ENCODE measurements at places on chromosomes 13 and 19. TPM values are rescaled to one million over a fixed set of nuclear protein-coding genes. Genes with fewer than 3 reads are reported as not detected.

DNA sequence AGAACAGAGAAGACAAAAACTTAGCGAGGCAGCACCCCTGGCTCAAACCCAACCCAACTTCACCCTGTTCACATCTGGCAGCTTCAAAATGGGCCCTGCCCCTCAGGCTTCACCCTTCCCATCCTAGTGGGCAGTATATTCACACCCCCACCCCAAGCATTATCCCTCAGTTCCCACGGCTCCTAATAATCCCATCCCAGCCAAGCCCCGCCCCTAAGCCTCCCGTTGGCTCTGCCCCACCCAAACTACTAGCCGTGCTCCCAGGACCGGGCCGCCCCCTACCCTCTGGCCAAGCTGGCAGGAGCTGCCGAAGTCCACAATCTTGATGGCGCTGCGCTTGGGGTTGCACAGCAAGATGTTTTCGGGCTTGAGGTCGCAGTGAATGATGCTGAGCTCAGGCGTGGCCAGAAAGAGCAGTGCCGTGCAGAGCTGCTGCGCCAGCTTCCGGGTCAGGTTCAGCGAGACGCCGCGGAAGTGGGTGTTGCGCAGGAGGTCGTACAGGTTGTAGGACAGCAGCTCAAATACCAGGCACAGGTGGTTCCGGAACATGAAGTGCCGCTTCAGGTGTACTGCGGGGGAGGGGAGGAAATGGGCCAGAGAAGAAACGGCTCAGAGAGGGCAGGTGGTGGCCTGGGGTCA, 5.8 kb downstream of the DYRK1B start:
- H3K4me1 ChIP-seq, result peaks cover 20% of the 10 kb centered on the region
- peaks cover 60% of the 10 kb centered on the region for H3K36me3 ChIP-seq
- DNase-seq, result no peak

DNA sequence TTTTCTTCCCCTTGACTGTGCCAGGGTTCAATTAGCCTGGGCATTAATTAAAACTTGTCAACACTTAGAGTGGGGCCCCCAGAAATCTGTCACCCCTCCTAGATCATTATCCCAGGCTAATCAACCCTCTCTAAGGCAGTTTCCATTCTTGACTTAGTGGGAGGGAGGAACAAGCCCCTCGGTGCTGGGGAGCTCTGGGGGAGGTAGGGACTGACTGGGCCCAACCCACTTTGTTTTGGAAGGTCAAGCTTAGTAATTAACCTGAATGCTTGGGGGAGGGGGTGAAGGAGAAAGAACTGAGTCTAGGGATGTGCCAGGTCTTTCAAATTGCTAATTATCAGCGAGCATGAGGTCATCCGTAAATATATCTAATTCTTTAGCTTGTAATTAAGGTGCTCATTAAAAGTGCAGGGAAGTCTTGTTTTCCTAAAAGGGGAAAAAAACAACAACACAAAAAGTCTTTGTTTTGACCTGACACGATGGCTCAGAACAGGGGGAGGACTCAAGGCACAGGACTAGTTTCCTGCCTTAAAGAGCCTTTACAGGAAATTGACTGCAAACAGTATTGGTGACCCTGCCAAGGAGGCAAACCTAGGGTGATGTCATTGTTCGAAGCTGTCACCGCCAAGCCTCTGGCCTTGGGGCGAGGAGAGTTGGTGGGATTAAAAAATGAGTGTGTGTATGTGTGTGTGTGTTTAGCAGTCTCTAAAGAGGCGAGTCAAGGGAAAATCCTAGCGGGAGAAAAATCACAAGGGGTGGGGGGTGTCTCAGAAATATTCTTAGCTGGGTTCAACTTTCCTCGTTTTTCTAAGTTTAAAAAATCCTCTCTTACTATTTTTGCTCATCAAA, 19.4 kb downstream of the ACTN4 start:
- peak overlapping the region; percentile 90 for H3K27ac ChIP-seq
- no peak for DNase-seq
- no peaks in the 10 kb centered on the region for H3K27me3 ChIP-seq

Gene SHISA7
- not detected for total RNA-seq

Gene SIGLEC5
- total RNA-seq, result 0.90 TPM

- no peaks in the 10 kb centered on the region for H3K36me3 ChIP-seq
- DNase-seq, result no peak
- no peak overlapping the region for H3K27ac ChIP-seq
- H3K4me3 ChIP-seq, result no peak overlapping the region
- H3K4me1 ChIP-seq, result no peaks in the 10 kb centered on the region
- no peaks in the 10 kb centered on the region for H3K27me3 ChIP-seq
These were observed 5.9 kb upstream of the MATK start for GRCh38 chr19:3792114-3792513.

- H3K27me3 ChIP-seq, result no peaks in the 10 kb centered on the region
- H3K36me3 ChIP-seq, result peaks cover 70% of the 10 kb centered on the region
- H3K4me3 ChIP-seq, result no peak overlapping the region
- no peaks in the 10 kb centered on the region for H3K4me1 ChIP-seq
- no peak overlapping the region for H3K27ac ChIP-seq
These were observed 13.2 kb upstream of the KPTN start for GRCh38 chr19:47497050-47497766.

DNA sequence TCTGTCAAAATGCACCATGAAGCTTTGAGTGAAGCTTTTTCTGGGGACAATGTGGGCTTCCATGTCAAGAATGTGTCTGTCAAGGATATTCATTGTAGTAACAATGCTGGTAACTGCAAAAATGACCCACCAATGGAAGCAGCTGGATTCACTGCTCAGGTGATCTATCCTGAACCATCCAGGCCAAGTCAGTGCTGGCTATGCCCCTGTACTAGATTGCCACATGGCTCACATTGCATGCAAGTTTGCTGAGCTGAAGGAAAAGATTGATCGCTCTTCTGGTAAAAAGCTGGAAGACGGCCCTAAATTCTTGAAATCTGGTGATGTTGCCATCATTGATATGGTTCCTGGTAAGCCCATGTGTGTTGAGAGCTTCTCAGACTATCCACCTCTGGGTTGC, 12.7 kb downstream of the GPR42 start:
- no peak overlapping the region for H3K27ac ChIP-seq
- H3K4me1 ChIP-seq, result no peaks in the 10 kb centered on the region
- no peaks in the 10 kb centered on the region for H3K27me3 ChIP-seq

GRCh38 chr19:2796659-2797266, 11.5 kb downstream of the THOP1 start:
- no peak for DNase-seq
- H3K4me3 ChIP-seq, result no peak overlapping the region
- peaks cover 26% of the 10 kb centered on the region for H3K36me3 ChIP-seq
- no peaks in the 10 kb centered on the region for H3K4me1 ChIP-seq

DNA sequence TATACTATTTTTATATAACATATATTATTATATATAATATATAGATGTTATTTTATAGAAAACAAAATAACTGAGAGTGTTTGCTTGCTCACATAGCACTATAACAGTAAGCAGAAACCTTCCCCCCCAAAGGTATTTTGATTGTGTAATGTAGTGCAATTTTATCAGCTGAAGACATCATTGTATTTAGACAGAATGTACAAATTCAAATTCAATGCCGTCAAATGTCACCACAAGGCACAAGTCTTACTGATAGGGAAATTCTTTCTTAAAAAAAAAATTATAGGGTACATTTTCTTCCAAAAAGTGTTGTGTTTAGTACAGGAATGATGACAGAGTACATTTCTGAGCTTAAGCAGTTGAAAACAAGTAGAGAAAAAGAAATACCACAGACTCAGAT, 1147.1 kb upstream of the SPRY2 start:
- H3K27me3 ChIP-seq, result no peaks in the 10 kb centered on the region
- DNase-seq, result no peak
- no peaks in the 10 kb centered on the region for H3K36me3 ChIP-seq
- no peak overlapping the region for H3K4me3 ChIP-seq

Gene MAP2K2
- total RNA-seq, result 110 TPM

DNA sequence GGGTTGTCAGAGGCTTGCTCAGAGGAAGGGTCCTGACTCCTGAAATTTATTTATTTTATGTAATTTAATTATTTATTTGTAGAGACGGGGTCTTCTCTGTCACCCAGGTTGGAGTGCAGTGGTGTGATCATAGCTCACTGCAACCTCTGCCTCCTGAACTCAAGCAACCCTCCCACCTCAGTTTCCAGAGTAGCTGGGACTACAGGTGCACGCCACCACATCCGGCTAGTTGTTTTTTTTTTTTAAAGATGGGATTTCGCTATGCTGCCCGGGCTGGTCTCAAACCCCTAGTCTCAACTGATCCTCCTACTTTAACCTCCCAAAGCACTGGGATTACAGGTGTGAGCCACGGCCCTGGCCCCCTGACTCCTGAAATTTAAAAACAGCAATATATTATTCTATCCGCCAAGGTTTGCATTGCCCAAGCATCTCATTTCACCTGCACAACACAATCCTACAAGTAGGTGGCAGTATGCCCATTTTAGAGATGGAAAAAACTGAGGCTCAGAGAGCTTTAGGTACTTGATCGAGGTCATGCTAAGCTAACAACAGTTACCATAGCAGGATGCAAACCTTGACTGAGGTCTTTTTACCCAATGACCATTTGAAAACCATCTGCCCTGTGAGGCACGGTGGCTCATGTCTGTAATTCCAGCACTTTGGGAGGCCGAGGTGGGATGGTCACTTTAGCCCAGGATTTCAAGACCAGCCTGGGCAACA, 18.1 kb downstream of the ARHGEF18 start:
- no peak for DNase-seq
- no peaks in the 10 kb centered on the region for H3K36me3 ChIP-seq
- H3K27ac ChIP-seq, result no peak overlapping the region
- H3K4me1 ChIP-seq, result no peaks in the 10 kb centered on the region

GRCh38 chr19:52734331-52734892, 432 bp downstream of the ZNF611 start:
- DNase-seq, result no peak
- H3K27ac ChIP-seq, result peak overlapping the region; percentile 95
- H3K4me3 ChIP-seq, result peak overlapping the region; percentile 85
- H3K36me3 ChIP-seq, result no peaks in the 10 kb centered on the region
- H3K4me1 ChIP-seq, result no peaks in the 10 kb centered on the region

- no peaks in the 10 kb centered on the region for H3K27me3 ChIP-seq
- no peaks in the 10 kb centered on the region for H3K4me1 ChIP-seq
- no peak for DNase-seq
These were observed 995.9 kb downstream of the UQCRFS1 start for GRCh38 chr19:28217022-28217421.

- no peak overlapping the region for H3K4me3 ChIP-seq
- no peak overlapping the region for H3K27ac ChIP-seq
- no peaks in the 10 kb centered on the region for H3K27me3 ChIP-seq
- no peak for DNase-seq
These were observed 396.9 kb upstream of the SLITRK5 start for GRCh38 chr13:87274209-87274819.

Gene DIAPH3
- 4.6 TPM for total RNA-seq

- H3K27ac ChIP-seq, result no peak overlapping the region
- H3K27me3 ChIP-seq, result no peaks in the 10 kb centered on the region
- H3K4me1 ChIP-seq, result no peaks in the 10 kb centered on the region
- no peaks in the 10 kb centered on the region for H3K36me3 ChIP-seq
- no peak for DNase-seq
These were observed 15.6 kb upstream of the PROZ start for GRCh38 chr13:113142876-113143275.

GRCh38 chr13:97106323-97106722, 112.0 kb upstream of the OXGR1 start:
- DNase-seq, result no peak
- no peaks in the 10 kb centered on the region for H3K36me3 ChIP-seq
- H3K4me1 ChIP-seq, result peaks cover 12% of the 10 kb centered on the region
- H3K27me3 ChIP-seq, result no peaks in the 10 kb centered on the region
- H3K27ac ChIP-seq, result no peak overlapping the region

Gene HCST
- 44.0 TPM for total RNA-seq

DNA sequence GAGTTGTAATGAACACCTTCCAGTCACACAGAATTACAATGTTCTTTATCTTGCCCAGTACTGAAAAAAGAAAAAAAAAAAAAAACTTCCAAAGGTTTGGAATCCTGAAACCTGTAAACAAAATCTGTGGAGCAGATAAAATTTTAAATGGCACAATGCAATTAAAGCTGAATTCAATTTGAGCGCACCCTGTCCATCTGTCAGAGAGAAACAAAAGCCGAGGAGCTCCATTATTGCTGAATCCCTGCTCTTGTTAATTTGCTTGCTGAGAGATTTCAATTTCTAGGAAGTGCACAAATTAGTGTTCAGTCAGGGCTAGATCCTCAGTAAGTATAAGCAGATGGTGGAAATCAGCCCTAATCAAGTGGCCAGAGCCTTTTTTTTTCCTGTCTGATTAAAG, 65.2 kb downstream of the DACH1 start:
- H3K4me1 ChIP-seq, result no peaks in the 10 kb centered on the region
- DNase-seq, result no peak
- no peak overlapping the region for H3K27ac ChIP-seq

GRCh38 chr13:69300131-69300530, 807.5 kb upstream of the ATXN8OS start:
- H3K27ac ChIP-seq, result no peak overlapping the region
- no peaks in the 10 kb centered on the region for H3K27me3 ChIP-seq
- DNase-seq, result no peak

Gene ZNF816
- 9.8 TPM for total RNA-seq

DNA sequence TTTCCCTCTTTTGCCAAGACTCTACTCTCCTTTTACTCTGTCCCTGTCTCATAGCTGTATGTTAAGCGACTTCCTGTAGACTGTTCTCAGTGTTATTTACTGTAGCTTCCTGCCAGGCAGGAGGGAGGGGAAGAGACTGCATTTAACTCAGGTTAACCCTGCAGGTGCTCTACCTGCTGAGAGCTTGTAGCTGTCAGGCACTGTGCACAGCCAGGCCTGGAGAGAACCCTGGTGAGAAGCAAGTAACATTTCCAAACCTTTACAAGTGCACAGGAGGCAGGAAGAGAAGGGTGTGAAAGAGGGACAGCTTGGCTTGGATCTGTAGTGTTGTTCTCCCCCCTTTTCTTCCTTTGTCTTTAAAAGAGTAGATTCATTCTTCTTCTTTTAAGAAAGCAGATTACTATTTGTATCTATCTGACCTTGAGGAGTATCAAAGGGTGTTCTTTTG, 167.1 kb downstream of the LMO7 start:
- no peak overlapping the region for H3K27ac ChIP-seq
- H3K36me3 ChIP-seq, result peaks cover 37% of the 10 kb centered on the region
- H3K4me3 ChIP-seq, result no peak overlapping the region
- peaks cover 7% of the 10 kb centered on the region for H3K4me1 ChIP-seq

- no peak overlapping the region for H3K4me3 ChIP-seq
- H3K27ac ChIP-seq, result no peak overlapping the region
- peaks cover 88% of the 10 kb centered on the region for H3K27me3 ChIP-seq
- H3K4me1 ChIP-seq, result peaks cover 6% of the 10 kb centered on the region
These were observed 19.3 kb upstream of the TCF3 start for GRCh38 chr19:1671716-1672037.

Gene STARD13
- total RNA-seq, result 60.4 TPM

- H3K36me3 ChIP-seq, result peaks cover 57% of the 10 kb centered on the region
- no peaks in the 10 kb centered on the region for H3K27me3 ChIP-seq
- H3K4me1 ChIP-seq, result peaks cover 6% of the 10 kb centered on the region
- H3K4me3 ChIP-seq, result no peak overlapping the region
These were observed 36.4 kb downstream of the MAU2 start for GRCh38 chr19:19356901-19357566.

Measured in upper lobe of right lung (tissue), 1 donor.